ENCODE measurements at places on chromosomes 7 and 10.
A peak's percentile ranks its signal among the peaks of the same experiment; 100 is the strongest.

GRCh38 chr7:66859794-66860645 lies 61.0 kb upstream of the TMEM248 start:
- DNase-seq, result peak; percentile 54

DNA sequence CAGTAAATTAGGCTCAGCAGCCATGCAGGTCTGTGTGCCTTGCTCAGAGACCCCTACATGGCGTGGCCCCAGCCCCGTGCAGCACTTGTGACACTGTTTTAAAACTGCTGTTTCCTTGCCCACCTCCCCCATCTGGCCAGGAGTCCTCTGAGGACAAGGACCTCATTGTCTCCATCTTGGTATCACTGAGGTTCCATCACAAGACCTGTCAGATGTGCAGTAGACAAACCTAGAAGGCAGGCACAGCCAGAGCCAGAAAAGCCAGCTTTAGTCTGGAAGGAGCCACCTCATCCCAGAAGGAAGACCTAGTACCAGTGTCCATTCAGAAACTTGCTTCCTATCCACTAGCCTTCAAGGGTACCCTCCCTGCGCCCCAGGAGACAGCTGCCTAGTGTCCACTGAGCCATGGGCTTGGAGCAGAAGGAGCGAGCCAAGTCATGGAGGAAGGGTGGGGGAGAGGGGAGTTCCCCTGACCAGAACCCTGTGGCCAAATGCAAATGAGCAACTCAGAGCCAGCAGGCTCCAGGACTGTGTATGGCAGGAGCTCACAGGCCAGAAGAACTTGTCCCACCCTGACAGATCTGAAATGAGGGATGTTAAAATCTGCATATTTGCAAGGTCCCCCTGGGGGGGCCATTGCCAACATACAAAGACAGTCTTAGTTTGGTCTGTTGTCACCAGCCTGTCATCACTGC lies 176.1 kb downstream of the SH3PXD2A start:
- DNase-seq, result no peak

DNA sequence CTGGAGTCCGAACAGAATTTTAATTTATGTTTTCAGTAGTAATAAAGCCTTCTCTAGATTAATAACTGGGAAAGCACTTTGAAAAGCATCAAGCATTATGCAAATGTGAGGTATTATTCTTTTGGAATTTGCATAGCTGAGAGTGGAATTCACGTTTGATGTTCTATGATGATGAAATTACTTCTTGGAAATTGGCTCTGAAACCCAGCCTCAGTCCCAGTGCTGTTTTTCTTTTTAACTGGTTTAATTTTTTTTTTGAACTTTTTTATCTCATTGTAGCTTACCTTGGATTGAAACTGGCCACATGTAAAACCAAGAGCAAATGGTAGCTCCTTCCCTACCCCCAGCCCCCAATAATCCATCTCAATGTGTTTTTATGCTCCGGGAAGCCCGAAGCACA lies 1.2 kb downstream of the TBXAS1 start:
- no peak for DNase-seq

DNA sequence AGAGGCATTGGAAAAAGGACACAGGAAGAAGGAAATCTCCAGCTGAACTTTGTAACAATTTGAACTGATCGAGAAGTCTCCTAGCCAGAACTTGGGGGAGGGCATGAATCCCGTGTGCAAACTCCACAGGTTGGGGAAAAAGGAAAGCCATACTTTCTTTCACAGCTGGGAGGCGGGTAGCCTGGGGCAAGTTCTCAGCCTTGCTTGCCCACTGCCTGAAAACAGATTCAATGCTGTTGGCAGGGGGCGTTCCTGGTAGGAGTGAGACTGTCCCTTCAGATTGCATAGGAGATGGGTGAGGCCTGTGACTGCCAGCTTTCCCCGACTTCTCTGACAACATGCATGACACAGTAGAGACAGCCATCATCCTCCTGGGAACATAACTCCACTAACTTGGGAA lies 289.1 kb upstream of the PHF14 start:
- DNase-seq, result no peak

DNA sequence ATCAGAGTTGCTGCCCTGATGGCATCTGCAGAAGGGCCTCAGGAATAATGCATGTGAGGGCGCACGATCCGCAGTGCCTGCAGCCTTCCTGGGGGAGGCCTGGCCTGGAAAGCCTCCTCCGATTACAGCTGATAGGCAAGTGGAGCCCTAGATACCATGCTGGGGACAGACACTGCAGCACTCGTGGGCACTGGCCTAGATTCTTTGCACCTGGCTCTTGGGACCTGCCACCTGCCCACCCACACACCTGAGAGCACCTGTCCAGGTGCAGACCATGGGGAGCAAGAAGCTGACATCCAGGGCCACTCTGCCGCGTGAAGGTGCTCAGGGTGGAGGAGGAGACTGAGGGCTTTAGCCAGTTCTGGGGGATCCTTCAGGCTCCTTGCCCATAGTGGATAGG lies 14.8 kb downstream of the YKT6 start:
- DNase-seq, result no peak

DNA sequence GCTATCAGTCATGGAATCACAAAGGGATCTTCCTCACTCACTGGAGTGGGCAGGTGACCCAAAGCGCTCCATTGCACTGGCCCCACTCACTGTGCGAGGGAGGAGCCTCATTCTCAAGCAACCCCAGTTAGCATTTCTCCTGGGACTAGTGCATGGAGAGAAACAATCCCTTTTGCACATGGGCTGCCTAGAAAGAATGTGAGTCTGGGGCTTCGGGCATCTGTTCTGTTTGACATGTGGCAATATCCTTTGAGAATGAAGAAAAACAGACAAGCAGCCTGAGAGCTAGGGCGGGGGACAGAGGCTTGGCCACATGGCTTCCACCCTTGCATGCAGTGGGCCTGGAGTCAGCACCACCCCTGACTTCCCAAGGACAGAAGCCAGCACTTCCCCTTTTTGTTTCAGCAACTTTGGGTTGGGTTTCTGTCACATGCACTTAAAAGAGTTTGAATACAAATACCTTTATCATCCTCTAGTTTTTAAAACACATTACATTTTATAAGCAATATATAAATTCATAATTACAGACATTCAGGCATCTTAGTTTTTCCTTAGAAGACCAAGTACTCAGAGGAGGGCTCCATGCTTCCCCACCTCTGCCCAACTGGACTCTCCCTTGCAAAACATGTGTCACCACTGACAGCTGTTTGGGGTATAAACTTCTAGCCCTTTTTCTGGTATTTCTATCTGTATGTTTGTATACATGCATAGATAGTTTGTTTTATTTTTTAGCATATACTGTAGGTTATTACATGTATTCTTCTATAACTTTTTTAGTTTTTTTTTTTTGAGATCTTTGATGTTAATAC lies 73.8 kb downstream of the RBM20 start:
- DNase-seq, result no peak

GRCh38 chr10:131810036-131810804 lies 90.6 kb upstream of the PPP2R2D start:
- no peak for DNase-seq

DNA sequence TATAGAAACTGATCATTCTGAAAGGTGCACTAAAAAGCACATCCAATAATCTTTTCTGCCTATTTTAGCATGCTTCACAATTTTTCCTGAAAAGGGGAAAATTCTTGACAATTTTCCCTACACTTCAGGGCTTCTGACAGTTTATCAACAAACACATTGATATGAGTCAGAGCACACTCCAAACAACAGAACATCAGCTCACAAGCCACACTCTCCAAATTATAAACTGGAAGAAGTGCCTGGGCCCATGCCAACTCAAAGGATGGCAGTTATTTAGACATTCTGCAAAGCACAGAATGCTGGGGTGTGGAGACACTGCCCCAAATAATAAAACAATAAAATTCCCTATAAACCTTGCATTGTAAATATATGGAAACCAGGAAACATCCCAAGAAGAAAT lies 90.8 kb downstream of the ELAPOR2 start:
- no peak for DNase-seq

- no peak for DNase-seq
Observed at GRCh38 chr10:105718207-105718995, 1077.3 kb downstream of the SORCS3 start.

GRCh38 chr10:77245953-77246352 lies 391.7 kb downstream of the KCNMA1 start:
- DNase-seq, result no peak

DNA sequence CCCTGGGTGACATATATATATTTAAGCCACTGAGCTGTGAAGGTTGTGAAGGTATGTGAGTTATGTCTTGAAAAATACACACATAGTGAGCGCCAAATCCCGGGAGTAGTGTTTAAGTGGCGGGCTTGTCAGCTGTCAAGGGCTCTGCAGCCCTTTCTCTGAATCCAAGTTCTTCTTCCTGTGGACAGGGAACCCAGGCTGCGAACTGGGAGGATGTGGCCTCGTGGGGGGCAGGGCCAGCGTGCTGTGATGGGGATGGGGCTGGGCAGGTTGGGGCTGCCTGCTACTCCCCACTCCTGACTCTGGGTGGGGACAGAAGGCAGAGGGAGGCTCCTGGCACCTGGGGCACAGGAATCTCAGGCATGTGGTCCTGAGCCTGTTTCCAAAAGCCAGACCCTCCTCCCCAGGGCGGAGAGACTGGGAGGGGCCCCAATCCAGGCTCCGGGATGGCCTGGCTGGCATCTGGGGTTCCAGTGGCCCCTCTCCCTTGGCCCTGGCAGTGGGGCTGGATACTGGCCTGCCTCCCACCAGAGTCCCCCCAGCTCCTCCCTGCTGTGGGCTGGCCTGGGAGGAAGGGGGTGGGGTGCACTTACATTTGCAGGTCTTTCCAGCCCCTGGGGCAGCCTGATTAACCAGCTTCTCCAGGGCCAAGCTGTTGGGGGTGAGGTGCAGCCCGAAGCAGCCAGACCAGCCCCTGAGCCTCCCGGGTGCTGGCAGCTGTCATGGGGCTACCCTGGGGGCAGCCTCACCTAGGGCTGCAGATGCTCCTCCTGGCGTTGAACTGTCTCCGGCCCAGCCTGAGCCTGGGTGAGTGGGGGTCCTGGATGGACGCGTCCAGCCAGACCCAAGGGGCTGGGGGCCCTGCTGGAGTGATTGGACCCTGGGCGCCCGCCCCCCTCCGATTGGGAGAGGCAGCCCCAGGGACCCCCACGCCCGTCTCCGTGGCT lies at the start of gene UPK3B:
UPK3B (plus strand) TSS at position 622 of the 947 bp plus-strand sequence; CDS start at position 723, 101 bp downstream.
- DNase-seq, result no peak

DNA sequence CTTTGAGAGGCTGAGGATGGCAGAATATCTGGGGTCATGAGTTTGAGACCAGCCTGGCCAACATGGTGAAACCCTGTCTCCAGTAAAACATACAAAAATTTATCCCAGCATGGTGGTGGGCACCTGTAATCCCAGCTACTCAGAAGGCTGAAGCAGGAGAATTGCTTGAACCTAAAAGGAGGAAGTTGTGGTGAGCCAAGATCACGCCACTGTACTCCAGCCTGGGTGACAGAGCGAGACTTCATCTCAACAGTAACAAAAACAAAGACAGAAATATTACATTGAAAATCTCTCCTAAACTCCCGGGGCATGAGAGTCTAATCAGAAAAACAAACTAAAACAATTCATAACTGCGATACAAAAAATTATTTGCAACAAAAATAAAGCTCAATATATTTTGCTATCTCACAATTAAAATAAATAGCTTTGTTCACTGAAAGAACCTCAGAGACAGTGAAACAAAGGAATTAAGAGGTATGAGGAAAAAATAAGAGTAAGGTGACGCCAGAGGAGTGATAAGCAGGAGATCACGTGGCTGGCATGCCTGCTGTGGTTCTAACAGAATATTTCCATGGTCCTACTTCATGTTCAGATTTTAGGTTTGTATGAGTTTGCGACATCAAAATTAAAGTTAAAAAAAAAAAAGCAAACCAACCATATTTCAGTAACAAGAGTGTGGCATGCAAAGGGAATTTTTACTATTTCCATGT lies 527.7 kb upstream of the POM121L12 start:
- DNase-seq, result no peak

- no peak for DNase-seq
Observed at GRCh38 chr7:151379534-151380198, 30.2 kb downstream of the WDR86 start.

DNA sequence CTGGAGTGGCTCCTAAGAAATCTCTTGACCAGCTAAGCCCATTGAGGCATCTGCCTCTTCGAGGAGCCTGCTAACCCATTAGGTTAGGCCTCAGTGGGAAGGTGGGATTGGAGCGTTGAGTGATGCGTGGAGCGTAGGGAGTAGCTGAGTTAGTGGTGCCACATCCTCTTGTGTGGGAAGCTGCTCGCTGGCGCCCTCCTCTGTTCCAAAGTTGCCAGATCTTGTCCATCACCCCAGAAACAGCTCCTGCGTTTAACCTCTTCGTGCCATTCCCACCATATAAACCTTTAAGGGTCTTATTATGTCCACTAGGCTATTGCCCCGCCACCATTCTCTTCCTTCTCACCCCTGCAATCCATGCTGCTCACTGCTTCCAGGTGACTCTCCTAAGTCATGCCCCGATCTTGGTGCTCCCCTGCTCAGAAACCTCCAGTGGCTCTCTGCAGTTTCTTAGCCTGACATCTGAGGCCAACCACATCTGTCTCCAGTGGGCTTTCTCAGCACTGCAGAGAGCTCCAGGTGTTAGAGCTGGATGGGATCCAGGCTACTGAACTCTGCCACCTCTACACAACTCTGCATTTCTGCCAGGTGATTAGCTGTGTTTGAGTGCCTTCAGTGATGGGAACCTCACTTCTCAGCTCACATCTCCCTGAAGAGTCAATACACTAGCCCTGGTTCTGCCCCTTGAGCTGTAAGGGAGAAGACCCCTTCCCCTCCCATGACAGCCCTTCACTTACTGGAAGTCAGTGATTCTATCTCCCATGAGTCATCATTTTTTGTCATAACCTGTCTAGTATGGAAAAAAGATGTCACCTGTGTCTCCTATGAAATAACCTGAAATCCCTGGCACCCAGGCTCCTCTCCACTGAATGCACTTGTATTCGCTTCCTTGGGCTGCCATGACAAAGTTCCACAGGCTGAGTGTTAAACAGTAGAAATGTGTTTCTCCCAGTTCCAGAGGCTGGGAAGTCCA lies 65.0 kb upstream of the FGFR2 start:
- DNase-seq, result no peak

DNA sequence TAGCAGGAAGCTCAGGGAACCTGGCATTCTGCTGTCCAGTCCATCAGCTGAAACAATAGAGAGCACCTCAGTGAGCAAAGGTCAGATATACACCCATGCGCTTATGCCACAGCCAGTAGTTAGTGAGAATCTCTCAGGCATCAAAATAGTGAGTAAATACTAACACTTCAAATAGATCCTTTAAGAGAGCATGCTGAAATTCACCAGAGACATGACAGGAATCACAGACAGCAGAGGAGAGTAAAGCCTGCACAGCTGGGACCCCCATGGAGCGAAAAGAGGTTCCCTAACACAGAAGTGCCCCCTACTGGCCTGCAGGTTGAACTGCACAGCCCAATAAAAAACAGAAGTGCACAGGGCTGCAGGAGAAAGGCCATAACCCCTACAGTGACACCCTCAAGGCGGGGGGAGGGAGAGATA lies 57.6 kb upstream of the ANTXRL start:
- DNase-seq, result peak; percentile 19

DNA sequence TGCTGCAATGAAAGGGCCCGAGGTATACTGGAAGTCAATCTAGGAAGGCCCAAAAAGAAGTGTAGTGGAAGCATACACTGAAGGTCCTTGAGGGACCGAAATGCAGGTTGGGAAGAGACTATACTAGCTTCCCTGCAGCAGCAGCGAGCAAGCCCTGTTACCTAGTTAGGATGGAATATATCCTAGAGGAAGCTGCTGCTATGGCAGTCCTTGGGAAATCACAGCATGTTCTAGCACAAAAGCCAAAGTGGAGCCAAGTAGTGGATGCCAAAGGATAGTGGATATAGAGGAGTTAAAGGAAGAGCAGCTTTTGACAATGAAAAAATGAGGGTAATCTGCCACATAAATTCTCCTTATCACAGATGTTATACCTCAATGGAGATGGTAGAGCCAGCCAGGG lies 123.8 kb upstream of the STARD3NL start:
- DNase-seq, result no peak

- DNase-seq, result no peak
Observed at GRCh38 chr7:74248156-74248555, 6.0 kb downstream of the RFC2 start.

Measured in stimulated activated CD4-positive, alpha-beta T cell treated with anti-CD3 and anti-CD28 coated beads, Interleukin-4, amount 100 ng/mL, for 24 hours (primary cell).